ENCODE measurements at places on chromosomes 3 and 15.

DNA sequence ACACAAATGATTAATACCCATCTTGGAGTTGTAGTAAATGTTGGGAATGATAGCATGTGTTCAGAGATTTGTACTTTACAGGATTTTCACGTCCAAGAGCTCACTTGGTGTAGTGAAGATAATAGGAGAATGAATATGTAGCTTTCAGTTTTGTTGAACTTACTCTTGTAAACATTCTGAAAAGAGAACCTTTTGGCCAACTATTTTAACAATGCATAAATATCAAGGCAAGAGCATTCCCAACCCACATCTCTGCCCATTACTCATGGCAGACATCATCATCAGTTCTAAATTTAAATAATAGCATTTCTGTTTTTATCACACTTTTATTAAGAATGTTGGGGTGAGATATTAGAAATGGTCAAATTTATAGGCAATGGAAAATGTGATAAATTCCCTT, 465.2 kb upstream of the TPRG1 start:
- no peak for DNase-seq

DNA sequence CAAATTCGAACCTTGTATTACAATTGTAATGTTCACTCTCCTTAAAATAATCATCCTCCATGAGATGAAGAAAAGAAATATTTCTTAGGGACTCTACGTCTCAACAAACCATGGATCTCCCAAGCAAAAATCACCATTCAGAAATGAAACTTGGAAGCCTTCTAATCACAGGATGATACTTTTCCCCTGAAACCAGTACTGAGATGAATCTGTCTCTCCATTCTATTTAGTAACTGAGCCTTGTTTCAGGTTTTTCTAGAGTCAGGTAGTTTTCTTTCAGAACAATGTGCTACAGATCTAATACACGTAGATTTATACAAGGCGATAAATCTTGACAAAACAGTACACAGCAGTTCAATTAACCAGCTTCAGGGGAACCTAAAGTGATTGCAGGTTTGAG, 660.1 kb upstream of the CBLB start:
- DNase-seq: no peak

GRCh38 chr15:60478566-60479360, at the start of gene ICE2:
Gene ICE2, minus strand, starts transcription at chr15:60479142. Its CDS starts 1,165 bp downstream, at chr15:60477977.
- peak; percentile 68 for DNase-seq

DNA sequence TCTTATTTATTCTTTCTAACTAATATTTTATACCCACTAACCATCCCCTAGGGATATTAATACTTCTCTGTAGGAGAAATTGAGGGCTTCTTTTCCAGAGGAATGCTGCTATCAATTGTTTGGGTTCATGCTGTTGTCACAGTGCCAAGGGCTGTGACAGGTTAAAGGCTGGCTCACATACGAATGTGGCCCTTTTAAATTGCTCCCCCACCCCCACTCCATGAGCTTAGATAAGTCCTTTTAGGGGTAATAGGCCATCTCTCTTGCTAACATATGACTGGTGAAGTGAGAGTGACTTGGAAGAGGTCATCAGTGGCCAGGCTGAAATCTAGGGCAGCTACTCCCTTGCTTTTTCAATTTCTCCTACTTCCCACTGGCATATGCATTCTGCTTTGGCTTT, 121.9 kb upstream of the DPH6 start:
- DNase-seq: no peak

GRCh38 chr15:69127306-69127705, 33.1 kb upstream of the GLCE start:
- no peak for DNase-seq

GRCh38 chr3:170730071-170730812, 139.8 kb downstream of the RPL22L1 start:
- DNase-seq: no peak

- no peak for DNase-seq
Observed at GRCh38 chr3:128311441-128311844, 155.2 kb downstream of the DNAJB8 start.

GRCh38 chr15:82804575-82804949, 1.3 kb downstream of the FSD2 start:
- no peak for DNase-seq

DNA sequence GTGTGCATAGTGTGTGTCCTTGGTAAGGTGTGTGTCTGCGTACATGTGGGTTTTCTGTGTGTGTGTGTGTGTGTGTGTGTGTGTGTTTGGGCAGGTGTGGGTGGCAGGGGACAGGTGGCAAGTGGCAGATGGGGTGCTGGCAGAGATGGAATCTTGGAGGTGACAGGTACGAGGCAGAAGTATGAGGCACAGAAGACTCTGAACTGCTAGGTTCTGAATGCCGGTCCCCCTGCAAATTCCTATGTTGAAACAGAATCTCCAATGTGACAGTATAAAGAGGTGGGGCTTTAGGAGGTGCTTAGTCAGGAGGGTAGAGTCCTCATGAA, 29.8 kb downstream of the SRPRB start:
- DNase-seq: no peak

DNA sequence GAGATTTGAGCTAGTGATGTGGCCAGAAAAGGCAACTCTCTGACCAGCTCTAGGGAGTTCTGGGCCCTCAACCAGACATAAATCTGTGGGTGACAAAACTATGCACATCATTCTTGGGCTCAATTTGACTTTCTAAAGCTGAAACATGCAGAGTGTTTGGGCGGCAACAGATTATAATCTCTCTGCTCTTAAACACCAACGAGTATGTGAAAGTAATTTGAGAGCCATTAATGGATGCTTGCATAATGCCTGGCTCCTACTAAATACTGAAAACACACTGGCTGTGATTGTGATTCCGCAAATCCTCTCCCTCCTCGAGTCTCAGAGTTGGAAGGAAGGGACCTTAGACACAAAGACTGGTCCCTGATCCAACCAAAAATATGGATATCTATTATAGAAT, 186.7 kb downstream of the UACA start:
- no peak for DNase-seq

DNA sequence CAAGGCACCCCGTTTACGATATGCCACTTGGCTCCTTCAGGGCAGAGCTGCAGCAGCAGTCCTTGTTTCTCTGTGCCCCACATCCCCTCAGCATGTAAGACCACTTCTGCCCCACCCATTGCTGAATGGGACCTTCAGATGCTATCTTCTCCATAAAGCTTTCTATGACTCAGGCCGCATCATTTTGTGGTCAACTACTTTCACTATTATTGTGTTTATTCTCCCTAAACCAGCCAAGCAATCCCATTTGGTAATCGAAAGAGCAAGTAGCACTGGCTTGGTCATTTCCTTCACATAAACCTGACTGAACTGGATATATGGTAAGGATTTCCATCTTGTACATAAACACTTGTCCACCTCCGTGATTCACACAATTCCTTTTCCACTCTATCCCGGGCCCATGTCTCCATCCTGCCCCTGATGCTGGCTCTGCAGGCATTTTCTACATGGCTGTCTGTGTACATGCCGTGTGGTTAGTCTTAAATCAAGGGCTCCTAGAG, 25.7 kb downstream of the LIPC start:
- no peak for DNase-seq

DNA sequence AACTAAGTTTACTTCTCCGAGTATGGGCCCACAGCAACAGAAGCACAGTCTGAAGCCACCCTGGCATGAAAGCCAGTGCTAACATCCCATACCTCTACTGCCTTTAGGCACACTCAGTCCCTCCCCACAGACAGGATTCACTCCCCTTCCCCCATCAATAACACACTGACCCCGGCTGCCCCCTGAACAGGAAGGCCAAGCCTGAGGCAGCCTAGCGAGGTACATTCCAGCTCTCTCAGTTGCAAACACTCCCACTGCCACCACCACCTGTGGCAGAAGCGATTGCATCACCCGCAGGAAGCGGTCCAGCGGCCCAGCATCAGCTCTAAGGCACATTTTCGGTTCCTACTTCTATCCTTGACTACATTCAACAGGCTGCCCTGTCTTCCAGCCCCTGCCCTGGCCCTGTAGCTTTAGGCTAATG, 7.0 kb upstream of the BMF start:
- no peak for DNase-seq

GRCh38 chr3:194137506-194138474, 1.8 kb downstream of the HES1 start:
- peak; percentile 40 for DNase-seq

GRCh38 chr15:29681166-29681845, 141.0 kb downstream of the TJP1 start:
- no peak for DNase-seq

DNA sequence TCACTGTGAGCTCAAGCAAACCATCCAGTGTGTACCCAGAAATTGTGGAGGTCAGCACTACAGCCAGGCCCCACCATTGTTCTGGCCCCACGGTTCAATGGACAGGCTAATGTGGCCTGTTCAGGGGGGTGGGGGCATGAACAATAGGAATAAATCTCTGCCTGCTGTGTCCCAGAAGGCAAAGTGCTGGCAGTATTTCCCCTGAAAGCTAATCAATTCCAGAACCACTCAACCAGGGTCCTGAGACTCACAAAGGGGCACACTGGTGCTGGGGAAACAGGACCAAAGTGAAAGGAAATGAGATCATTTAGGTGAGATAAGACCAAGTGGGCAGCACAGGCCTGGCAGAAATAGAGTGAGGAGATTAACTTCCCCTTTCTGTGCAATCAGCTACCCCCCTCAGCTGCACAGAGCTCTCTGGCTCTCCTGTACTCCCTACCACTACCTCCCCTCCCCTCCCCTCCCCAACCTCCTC, 11.5 kb downstream of the CRYGS start:
- DNase-seq: no peak

GRCh38 chr3:46020766-46021510, 6.3 kb downstream of the XCR1 start:
- no peak for DNase-seq

DNA sequence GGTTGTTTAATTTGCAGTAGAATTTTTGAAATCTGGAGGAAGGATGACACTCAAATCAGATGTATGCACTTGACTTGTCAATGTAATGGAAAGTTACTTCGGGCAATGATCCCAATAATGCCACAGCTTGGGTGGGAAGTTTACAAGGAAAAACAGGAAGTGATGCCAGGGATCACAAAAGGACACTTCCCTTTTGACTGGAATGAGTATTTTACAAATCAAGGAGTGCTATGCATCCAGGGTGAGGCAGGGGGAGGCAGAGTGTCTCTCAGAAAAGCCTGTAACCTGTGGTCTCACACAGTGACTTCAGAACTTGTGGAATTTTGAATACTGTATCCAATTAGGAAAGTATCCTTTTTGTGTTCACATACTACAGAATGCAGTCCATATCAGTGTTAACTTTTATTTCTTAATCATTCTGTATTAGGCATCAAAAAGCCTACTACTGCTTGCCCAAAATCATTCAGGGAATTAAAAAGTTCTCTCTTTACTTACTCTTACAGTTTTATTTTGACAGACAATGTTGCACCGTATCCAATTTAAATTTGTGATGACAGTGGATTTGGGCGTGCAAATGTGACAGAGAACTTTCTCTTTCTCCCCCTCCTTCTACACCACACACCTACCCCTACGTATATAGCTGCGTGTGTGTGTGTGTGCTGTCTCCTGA, 445.1 kb downstream of the MECOM start:
- peak; percentile 7 for DNase-seq

GRCh38 chr3:125437631-125438435, 62.7 kb upstream of the ZNF148 start:
- no peak for DNase-seq

DNA sequence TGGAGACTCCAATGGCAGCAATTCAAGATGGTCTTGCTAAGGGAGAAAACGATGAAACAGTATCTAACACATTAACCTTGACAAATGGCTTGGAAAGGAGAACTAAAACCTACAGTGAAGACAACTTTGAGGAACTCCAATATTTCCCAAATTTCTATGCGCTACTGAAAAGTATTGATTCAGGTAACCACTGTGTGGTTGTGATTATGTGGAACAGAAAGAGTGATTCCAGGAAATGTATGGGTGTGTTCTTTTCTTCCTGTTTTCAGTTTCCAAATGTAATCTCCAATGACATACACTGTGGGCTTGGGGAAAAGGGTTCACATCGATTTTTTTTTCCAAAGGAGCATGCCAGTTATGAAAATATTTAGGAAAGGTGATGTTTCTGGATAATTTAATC, 10.9 kb downstream of the SCG3 start:
- no peak for DNase-seq

- DNase-seq: no peak
Observed at GRCh38 chr3:23314981-23315762, 112.0 kb downstream of the UBE2E2 start.

GRCh38 chr15:77031376-77032050, 36.6 kb downstream of the PSTPIP1 start:
- DNase-seq: no peak

DNA sequence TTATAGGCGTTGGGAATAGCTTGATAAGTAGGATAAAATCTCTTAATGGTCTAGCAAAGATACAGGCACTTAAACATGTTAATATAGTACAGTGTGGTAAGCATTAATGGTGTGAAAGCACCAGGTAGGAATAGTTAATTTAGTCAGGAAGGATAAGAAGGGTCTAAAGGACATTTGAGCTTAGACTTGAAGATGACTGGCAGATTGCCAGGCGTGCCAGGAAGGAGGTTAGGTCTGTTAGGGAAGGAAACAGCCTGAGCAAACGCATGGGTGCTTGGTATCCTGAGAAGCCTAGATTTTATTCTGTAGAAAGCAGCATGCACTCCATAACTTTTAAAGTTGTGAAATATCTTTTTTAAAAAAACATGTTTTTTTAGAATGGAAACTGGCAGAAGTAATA, 17.7 kb downstream of the SEC62 start:
- no peak for DNase-seq

DNA sequence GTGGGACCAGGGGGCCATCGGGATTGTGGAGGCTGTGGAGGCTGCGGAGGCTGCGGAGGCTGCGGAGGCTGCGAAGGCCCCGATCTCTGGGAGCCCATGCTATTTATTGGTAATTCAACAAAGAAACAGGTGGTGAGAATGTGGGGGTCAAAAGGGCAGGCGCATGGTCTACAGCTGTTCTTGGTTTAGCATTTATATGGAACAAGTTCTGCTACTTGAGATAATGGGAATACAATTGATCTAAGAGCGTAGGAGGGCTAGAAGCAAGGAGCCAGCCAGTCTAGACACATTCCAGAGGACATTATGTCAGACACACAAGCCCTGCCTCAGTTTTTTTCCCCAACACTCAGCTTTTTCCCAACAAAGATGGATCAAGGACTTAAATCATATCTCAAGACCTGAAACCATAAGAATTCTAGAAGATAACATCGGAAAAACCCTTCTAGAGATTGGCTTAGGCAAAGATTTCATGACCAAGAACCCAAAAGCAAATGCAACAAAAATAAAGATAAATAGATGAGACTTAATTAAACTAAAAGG, 20.1 kb downstream of the C3orf80 start:
- DNase-seq: no peak

DNA sequence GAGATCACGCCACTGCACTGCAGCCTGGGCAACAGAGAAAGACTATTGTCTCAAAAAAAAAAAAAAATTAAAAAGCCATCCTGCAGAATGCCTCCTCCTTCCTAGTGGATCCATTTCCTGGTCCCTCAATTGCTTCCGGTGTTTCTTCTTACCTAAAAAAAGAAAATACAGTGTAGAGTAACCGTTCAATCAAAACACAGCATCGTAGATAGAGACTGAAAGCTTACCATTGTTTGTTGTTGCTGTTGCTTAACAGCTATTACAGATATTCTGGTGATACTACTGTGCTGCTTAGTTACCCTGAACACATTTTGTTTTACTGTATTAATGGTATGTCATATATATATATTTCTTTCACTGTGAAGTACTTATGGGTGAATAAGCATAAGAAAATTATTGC, 105.5 kb upstream of the LRRFIP2 start:
- no peak for DNase-seq

GRCh38 chr3:11604139-11604892, 39.4 kb downstream of the VGLL4 start:
- no peak for DNase-seq
